ENCODE measurements at places on chromosomes 2 and 18. TPM values are rescaled to one million over a fixed set of nuclear protein-coding genes. Genes with fewer than 3 reads are reported as not detected.

The CHRND gene
- not detected for polyA plus RNA-seq

The AGXT gene
- polyA plus RNA-seq: not detected

- H3K27me3 ChIP-seq: no peaks in the 10 kb centered on the region
- no peak overlapping the region for H3K27ac ChIP-seq
- no peak overlapping the region for H3K4me3 ChIP-seq
- no peaks in the 10 kb centered on the region for H3K36me3 ChIP-seq
- no peak for DNase-seq
Observed at GRCh38 chr18:74982946-74983635, 225.8 kb downstream of the PTGR3 start.

GRCh38 chr18:60096428-60096827 lies 196.6 kb downstream of the PMAIP1 start:
- no peak overlapping the region for H3K4me3 ChIP-seq
- H3K36me3 ChIP-seq: no peaks in the 10 kb centered on the region
- no peaks in the 10 kb centered on the region for H3K4me1 ChIP-seq
- H3K27me3 ChIP-seq: no peaks in the 10 kb centered on the region
- no peak overlapping the region for H3K27ac ChIP-seq
- no peak for DNase-seq

GRCh38 chr18:4765401-4765800 lies 310.3 kb upstream of the DLGAP1 start:
- H3K27ac ChIP-seq: no peak overlapping the region
- H3K27me3 ChIP-seq: no peaks in the 10 kb centered on the region
- H3K4me3 ChIP-seq: no peak overlapping the region
- no peaks in the 10 kb centered on the region for H3K4me1 ChIP-seq

DNA sequence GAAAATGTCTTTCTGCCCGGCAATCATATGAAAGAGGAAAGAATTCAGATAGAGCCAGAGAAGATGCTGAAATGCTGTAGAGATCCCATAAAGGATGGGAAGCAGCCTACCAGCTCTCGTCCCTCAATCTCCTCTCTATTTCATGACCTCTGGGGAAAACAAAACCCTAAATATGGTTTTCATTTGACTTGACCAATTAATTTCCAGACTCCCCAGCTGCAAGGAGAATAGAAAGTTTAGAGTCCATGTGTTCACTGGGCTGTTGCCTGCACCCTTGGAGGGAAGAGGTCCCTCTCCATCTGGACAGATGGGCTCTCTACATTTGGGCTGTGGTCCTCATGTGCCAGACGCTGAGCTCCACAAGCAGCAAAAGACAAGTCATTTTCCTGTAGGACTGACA lies 40.6 kb downstream of the CAPN13 start:
- no peaks in the 10 kb centered on the region for H3K36me3 ChIP-seq
- H3K27ac ChIP-seq: no peak overlapping the region
- H3K4me1 ChIP-seq: no peaks in the 10 kb centered on the region
- DNase-seq: no peak
- H3K27me3 ChIP-seq: no peaks in the 10 kb centered on the region
- H3K4me3 ChIP-seq: no peak overlapping the region

GRCh38 chr2:146677280-146677679 lies 1167.5 kb upstream of the ACVR2A start:
- H3K27me3 ChIP-seq: no peaks in the 10 kb centered on the region
- no peaks in the 10 kb centered on the region for H3K36me3 ChIP-seq
- peaks cover 14% of the 10 kb centered on the region for H3K4me1 ChIP-seq
- peak; percentile 30 for DNase-seq

- peaks cover 8% of the 10 kb centered on the region for H3K4me1 ChIP-seq
- H3K27me3 ChIP-seq: no peaks in the 10 kb centered on the region
- no peak overlapping the region for H3K27ac ChIP-seq
- H3K36me3 ChIP-seq: no peaks in the 10 kb centered on the region
- no peak overlapping the region for H3K4me3 ChIP-seq
Observed at GRCh38 chr2:165008730-165009315, 53.5 kb upstream of the SLC38A11 start.

GRCh38 chr2:241777686-241778627 lies 1.3 kb downstream of the GAL3ST2 start:
- H3K4me1 ChIP-seq: peaks cover 6% of the 10 kb centered on the region
- DNase-seq: no peak
- no peak overlapping the region for H3K27ac ChIP-seq
- peaks cover 7% of the 10 kb centered on the region for H3K36me3 ChIP-seq
- H3K27me3 ChIP-seq: no peaks in the 10 kb centered on the region

- peaks cover 4% of the 10 kb centered on the region for H3K4me1 ChIP-seq
- no peak overlapping the region for H3K27ac ChIP-seq
- H3K4me3 ChIP-seq: no peak overlapping the region
- no peaks in the 10 kb centered on the region for H3K27me3 ChIP-seq
- no peaks in the 10 kb centered on the region for H3K36me3 ChIP-seq
- DNase-seq: no peak
Observed at GRCh38 chr2:235140801-235141081, 188.9 kb downstream of the SH3BP4 start.

GRCh38 chr18:45249246-45249661 lies 366.0 kb upstream of the SLC14A2 start:
- no peaks in the 10 kb centered on the region for H3K27me3 ChIP-seq
- no peak overlapping the region for H3K4me3 ChIP-seq
- H3K27ac ChIP-seq: no peak overlapping the region
- H3K4me1 ChIP-seq: no peaks in the 10 kb centered on the region
- no peaks in the 10 kb centered on the region for H3K36me3 ChIP-seq

DNA sequence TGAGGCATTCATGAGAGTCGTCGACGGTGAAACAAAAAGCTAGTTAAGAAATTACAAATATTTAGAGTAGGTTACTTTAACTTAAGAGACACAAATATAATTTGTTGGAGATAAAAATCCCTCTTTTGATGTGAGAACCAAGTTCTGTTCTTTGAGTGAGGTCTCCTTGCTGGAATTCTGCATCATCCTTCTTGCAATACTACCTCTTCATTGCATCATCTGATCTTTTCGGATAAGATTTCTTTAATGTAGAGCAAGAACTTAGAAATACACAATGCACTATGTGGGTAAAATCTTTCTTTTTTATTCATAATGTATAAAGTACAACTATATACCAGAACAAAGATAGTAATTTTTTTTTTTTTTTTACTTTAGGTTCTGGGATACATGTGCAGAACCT lies 118.4 kb downstream of the ARL4C start:
- no peak overlapping the region for H3K4me3 ChIP-seq
- no peaks in the 10 kb centered on the region for H3K36me3 ChIP-seq
- no peak for DNase-seq

GRCh38 chr2:46900381-46900780 lies 15.2 kb downstream of the MCFD2 start:
- no peak overlapping the region for H3K4me3 ChIP-seq
- H3K4me1 ChIP-seq: no peaks in the 10 kb centered on the region
- H3K27ac ChIP-seq: no peak overlapping the region
- DNase-seq: no peak
